ENCODE measurements at places on chromosomes 5 and 9.
A peak's percentile ranks its signal among the peaks of the same experiment; 100 is the strongest.

GRCh38 chr9:4678679-4679267 is 596 bp upstream of the CDC37L1 start:
- peak; percentile 46 for DNase-seq

DNA sequence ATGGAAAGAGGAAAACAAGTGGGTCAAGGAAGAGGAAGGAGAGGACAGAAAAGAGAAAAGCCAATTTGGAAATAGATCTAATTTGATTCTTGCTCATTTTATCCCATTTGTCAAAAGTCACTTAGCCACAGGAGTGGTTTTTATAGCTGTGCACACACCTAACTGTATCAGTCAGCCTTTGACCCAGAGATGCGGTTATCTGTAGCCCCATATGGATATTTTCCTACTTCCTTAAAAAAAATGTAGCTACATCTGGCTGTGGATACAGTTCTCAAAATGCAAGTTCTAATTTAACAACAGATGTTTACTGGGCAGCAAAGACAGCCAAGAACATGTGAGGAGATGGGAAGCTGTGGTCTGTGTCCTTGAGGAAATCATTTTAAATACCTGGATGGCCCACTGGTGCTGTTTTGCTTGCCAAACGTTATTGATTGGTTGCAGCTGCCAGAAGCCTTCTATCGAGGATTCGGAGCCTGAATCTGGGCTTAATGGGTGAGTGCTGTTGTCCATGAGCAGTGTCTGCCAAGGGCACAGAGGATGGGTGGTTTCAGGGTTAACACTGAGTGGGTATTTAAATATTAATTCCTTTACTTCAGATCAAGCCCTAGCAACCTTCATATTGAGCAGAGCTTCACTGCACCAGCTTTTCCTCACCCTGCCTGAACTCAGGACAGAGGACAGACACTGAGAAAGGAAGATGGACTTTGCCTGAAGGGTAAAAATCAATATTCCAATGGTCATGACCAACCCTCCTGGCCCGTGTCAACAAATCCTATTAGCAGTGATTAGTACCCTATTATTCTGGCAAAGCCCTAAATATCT is 92.2 kb downstream of the APBA1 start:
- no peak for DNase-seq

GRCh38 chr9:35604578-35605350 is at the start of gene TESK1:
Gene TESK1 (plus strand): TSS chr9:35605262. CDS start chr9:35605620, 358 bp downstream.
- DNase-seq, result peak; percentile 79

- DNase-seq, result no peak
Observed at GRCh38 chr5:178282391-178282790, 49.8 kb upstream of the PHYKPL start.

GRCh38 chr9:69452110-69452782 is 127.2 kb downstream of the ENTREP1 start:
- DNase-seq, result no peak

DNA sequence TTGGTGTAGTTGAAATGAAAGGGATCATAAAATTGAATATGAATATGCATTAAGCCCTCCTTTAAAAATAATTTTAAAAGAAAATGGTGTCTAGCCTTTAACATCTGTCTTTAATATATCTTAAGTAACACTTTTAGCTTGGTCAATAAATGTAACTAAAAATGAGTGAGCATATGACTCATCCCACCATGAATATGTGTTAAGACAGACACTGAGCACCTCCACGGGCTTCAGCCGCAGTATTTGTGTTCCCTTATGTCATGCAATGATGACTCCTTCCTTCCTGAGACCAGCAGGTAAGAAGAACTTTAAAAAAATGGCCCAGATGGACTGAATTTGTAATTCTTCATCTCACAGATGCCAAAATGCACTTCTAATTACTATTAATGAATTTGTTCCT is 563.2 kb downstream of the NR2F1-AS1 start:
- no peak for DNase-seq

DNA sequence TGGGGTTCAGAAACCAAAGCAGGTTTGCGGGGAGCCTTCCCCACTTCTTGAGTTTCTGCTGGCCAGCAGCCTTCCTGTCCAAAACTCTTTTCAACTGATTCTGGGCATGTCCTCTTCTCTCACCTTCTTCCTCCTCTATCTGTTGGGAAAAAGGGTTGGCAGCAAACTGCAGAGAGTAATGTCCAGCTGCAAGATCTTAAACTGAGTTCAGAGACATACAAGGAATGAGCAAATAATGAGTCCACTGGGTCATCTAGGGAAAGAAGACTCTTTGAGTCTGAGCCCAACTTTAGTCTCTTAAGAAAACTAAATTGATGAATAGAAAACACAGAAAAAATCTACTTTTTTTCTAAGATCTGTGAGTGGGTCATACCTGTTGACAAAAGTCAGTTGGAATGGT is 16.5 kb downstream of the ANKDD1B start:
- DNase-seq, result no peak

DNA sequence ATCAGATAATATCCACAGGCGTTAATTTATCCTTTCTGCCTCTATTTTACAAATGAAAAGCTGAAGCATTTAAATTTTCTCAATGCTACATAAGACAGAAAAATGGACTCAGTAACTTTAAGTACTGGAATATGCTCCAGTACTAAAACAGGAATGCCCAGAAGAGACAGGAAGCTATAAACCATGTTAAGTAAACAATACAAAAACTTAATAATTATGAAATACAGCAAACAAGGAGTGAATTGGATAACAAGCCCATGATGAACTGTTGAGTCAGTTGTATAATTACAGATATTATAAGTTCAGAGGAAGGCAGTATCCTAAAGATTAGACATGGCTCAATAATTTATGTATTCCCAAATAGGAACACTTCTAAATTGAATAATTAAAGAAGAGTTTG is 148.5 kb downstream of the CHSY3 start:
- DNase-seq, result no peak

DNA sequence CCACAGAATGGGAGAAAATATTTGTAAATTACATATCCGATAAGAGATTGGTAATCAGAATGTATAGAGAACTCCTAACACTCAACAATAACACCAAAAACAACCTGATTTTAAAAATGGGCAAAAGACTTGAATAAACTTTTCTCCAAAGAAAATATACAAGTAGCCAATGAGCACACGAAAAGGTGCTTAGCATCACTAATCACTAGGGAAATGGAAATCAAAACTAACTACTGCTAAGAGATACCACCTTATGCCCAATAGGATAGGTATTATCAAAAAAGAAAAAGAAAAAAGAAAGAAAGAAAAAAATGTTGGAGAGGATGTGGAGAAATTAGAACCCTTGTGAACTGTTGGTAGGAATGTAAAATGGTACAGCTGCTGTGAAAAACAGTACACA is 212.1 kb downstream of the TLR4 start:
- no peak for DNase-seq

GRCh38 chr5:179132586-179133355 is 72.6 kb downstream of the ZNF354C start:
- DNase-seq, result no peak

DNA sequence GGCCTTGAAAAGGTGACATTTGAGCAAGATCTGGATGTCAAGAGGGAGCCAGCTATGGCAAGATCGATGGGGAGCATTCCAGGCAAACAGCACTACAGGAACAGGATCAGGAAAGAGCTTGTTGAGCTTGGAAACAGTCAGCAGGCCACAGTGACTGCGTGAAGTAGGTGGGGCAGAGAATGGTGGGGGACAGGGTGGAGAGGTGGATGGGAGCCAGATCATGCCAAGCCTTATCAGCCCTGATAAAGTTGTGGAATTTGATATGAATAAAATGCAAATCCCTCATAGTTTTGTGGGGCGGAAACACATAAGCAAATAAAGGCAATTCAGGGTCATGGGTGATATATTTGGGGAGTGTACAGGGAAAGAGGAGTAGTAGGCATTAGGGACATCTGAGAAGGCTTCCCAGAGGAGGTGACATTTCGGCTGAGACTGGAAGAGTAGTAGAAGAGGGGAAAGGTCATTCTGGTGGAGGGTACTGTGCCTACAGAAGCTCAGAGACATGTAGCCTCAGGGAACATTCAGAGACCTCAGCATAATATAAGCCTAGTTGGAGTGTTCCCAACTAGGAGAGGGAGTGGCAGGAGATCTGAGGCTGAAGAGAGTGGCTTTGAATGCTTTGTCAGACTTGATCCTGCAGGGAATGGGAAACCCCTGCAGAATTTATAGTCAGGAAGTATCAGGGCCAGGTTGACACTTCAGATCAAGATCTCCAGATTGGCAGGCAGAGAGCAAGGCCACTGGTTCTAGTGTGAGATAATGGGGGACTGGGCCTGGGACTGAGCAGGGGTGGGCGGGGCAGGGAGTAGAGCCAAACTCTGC is 9.7 kb upstream of the CYSTM1 start:
- DNase-seq, result no peak

DNA sequence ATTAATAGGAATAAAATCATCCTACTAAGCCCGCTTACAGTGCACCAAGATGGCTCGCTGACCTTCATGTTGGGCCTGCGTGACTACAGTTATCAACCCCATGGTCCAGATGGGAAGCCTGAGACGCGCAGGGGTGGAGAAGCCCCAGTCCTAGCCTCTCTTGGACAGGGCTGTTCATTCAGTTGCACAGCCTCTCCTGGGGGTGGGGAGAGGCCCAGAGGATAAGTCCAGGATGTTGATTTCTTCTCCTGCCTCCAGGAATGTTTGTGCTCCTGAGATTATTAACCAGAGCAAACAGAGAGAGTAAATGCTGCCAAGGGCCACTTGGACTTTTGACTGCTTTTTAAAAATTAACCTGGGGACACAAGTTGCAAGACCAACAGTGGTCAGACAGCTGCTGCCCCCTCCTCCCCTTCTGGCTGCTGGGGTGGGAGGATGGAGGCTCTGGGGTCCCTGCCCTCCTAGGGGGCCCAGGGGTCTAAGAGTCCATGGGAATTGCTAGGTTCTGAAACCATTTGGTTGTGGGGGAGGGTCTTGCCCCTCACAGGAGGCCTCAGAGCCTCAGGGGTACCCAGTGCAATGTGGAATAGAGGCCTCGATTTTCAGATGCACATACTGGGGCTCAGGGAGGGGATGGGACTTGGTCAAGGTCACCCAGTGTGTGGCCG is 2.8 kb upstream of the AMBP start:
- no peak for DNase-seq

- DNase-seq, result no peak
Observed at GRCh38 chr5:9430306-9430705, 115.6 kb downstream of the SEMA5A start.

- peak; percentile 37 for DNase-seq
Observed at GRCh38 chr9:112751056-112751795, 666 bp downstream of the SNX30 start.

DNA sequence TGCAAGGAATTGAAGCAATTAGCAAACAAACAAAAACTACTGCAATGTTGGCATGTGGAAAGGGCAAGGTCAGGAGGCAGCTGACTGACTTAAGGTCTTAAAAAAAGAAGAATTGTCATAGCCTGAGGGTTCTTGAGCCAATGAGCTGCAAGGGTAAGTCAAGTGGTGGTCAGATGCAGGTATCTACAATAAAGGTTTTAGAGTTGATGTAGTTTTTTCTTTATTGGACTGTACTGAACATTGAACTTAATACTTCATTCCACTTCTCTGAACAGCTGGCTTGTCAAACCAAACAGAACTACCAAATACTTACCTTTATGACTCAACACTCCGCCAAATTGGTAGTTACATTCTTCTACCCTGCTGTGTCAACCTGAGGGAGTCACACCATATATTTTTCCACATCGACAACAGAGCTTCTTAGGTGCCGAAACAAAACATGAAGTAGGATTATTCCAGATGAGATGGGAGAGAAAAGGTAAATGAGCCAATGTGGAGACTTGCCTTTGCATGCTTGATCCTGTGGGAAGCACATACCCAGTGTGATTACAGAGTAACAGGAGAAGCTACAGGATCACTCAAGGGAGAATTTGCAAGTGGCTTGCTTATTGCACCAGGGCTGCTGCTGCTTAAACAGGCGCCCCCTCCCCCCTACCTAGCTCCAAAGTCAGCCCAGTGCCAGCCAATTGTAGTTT is 35.3 kb downstream of the EQTN start:
- no peak for DNase-seq

DNA sequence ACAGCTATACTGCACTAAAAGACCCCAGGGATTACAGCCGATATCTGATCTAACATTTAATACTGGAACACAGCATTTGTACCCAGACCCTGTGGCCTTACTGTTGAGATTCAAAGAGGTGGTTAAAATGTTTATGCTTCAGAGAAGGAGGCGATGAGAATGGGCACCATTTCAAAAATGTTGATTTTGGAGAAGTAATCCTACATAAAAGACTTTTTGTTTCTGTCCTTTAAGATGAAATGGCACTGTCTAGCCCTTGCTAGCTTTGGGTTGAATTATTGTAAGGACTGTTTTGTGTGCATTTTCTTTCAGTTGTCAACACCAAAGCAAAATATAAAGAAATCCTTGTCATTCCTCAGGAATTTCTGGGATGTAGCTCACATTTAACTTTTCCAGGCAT is 288.5 kb upstream of the ANKH start:
- DNase-seq, result no peak

GRCh38 chr9:72954431-72955125 is 1.7 kb upstream of the ALDH1A1 start:
- DNase-seq, result peak; percentile 88

DNA sequence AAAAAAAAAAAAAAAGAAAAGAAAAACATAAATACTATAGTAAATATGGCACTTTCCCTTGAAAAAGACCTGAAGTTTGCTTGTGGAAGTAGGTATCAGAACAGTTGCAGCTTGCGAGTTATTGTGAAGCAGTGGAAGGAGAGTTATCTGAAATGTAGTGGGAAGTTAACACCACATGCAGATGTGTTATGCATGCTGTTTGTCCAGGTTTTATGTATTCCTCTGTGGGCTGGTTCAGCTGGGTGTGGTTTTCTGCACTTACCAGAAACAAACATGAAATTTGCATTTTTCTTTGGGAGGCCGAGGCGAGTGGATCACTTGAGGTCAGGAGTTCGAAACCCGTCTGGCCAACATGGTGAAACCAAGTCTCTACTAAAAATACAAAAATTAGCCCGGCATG is 42.1 kb upstream of the CTNNA1 start:
- DNase-seq, result no peak

DNA sequence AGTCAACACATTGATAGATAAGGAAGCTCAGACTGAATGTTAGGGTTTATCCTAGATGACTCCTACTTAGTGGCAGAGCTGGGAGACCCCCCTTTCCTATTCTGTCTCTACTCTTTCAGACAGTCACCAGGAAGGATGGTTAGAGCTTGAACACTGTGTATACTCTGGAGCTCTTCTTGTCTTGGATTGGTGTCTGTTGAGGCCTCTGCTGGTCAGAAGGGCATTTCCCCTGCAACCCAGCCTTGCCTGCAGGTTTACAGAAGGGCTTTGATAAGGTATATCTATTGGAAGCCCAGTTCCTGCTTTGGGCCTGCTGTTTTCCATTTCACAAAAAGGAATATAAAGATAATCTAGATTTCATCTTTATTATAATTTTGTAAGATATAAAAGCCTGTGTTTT is 71.8 kb downstream of the KDM4C start:
- no peak for DNase-seq

DNA sequence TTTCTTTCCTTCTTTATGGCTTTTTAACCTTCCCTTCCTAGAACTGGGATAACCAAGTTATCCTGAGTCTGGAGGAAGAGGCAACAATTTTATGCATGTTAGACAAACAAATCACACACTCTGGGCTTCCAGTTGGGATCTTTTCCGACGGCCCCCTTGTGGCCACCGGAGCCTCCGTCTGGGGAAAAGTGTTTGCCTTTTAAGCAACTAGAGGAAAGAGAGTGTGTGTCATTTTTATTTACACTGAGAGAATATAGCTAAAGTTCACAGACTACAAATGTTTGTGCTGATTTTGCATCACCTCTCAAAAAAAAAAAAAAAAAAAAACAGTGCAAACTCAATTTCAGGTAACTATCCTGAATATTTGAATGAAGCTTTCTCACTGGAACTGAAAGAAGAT is 126.2 kb downstream of the SEMA6A start:
- DNase-seq, result no peak

All from NCI-H2081 (cell line).